Chondrocyte (in vitro differentiated cells): ENCODE measurements at places on chromosomes 5 and 9.

DNA sequence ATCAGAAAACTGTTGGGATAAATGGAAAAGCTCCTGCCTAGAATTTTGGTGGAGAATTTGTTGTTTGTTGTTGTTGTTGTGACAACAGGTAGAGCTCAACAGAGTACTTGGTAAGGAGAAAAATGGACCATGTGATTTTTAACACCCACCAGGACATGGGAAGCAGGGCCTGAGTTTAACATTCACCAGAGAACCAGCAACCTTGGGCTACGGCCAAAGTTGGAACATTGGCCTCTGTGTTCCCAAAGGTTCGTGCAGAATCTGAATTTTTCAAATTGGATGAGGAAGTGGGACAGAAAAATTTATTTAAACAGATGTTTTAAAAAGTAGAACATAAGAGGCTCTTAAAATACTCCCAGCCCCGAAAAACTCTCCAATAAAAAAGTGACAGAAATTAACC, 127.0 kb downstream of the GNA14 start:
- no peak for DNase-seq

DNA sequence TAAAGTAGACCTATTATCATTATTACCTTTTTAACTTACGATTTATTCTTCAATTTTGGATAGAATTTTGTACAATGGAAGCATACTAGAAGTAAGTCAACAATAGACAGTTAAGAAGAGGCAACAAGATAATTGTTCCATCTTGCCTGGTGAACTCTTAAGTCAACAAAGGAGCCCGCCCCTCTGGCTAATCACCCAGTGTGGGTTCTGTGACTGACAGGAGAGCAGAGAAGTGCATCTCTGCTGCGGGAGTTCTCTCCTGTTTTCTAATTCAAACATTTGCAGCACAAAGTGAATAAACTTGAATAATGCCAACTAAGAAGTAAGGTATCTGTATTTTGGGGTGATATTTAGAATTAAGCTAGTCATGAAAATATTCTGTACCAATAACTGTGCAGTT, 6.7 kb upstream of the ISL1 start:
- no peak for DNase-seq

- DNase-seq = no peak
These were observed 6.8 kb upstream of the SUSD3 start for GRCh38 chr9:93051680-93052089.

- no peak for DNase-seq
These were observed 135.4 kb downstream of the GDNF start for GRCh38 chr5:37704406-37704805.

DNA sequence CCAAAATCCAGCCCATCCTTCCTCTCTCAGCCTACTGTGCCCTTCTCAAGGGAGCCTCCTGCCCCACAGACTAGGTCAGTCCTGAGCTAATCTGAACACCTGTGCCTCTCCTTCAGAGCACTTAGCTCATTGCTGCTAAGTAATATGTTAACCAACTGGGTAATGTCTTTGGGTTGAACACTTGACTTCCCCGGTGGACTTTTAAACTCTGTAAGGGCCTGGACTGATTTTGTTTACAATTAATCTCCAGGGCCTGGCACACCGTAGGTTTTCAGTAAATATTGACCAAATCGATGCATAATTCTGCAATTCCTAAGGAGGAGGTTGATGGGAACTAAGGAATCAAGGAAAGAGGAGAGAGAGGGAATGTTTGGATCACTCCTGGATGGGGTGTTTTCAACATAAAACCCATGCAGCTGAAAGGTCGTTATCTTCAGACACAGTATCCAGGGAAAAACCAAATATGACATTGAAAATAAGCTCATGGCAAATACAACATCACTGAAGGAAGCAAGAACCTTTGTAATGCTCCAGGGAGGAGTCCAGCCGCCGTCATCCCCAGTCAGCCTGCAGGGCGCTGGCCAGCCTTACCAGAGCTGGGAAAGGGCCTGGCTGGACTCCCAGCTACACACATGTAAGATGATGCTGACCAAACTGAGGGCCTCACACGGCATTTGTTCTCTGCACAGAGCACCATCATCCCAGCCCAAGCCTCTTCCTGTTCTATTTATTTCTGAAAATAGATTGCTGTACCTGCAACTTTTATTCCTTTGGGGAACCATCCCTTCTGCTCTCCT, 166.3 kb downstream of the C5orf15 start:
- no peak for DNase-seq

GRCh38 chr5:74679966-74680365, 5.1 kb upstream of the HEXB start:
- no peak for DNase-seq

GRCh38 chr9:106110483-106110882, 416.1 kb downstream of the TMEM38B start:
- DNase-seq = no peak

- DNase-seq = no peak
These were observed 258.1 kb upstream of the NFIL3 start for GRCh38 chr9:91681461-91682305.

DNA sequence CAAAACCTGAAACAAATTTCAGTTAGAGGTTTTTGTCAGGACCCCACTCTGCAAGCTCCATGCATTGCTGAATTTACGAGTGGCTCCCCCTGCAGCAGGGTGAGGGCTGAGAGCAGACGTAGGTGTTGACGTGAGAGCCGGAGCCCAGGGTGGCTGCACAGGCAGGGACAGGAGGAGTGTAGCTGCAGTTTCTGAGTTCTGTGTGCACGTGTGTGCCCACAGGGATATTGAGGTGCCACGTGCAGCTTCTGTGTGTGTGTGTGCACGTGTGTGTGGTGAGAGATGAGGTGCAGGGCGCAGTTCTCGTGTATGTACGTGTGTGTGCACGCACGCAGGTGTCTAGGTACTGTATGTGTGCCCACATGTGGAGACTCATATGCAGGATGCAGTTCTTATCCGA, 14.6 kb downstream of the PLEKHG4B start:
- no peak for DNase-seq

GRCh38 chr9:21322911-21323461, 12.2 kb downstream of the KLHL9 start:
- DNase-seq = no peak

GRCh38 chr5:67648201-67648671, 451.6 kb upstream of the CD180 start:
- DNase-seq = peak; percentile 77

DNA sequence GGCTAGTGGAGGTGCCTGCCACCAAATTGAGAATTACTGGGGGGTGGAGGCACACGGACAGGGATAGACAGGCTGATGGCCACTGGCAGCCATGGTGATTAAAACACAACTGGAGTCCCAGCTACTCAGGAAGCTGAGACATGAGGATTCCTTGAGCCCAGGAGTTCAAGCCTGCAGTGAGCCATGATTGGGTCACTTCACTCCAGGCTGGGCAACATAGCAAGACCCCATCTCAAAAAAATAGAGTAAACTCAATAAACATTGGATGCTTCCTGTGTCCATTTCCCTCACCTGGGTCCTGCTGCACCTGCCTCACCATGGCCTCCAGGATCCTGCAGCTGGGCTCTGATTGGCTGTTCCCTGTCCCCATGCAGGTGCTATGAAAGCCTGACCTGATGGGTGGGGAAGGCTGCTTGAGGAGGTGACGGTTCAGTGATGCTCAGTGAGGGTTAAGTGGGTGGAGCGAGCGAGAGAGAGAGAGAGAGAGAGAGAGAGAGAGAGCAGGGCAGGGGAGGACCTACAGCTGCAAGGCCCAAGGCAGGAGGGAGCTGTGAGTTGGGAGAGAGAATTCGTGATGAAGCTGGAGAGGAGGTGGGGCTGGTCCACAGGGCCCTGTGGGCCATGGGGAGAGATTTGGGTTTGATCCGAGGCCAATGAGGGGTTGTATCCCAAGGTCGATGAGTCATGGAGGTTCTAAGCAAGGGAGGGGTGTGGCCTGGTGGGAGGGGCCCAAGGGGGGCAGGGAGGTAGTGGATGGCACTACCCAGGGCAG, 36.7 kb upstream of the FUBP3 start:
- no peak for DNase-seq

DNA sequence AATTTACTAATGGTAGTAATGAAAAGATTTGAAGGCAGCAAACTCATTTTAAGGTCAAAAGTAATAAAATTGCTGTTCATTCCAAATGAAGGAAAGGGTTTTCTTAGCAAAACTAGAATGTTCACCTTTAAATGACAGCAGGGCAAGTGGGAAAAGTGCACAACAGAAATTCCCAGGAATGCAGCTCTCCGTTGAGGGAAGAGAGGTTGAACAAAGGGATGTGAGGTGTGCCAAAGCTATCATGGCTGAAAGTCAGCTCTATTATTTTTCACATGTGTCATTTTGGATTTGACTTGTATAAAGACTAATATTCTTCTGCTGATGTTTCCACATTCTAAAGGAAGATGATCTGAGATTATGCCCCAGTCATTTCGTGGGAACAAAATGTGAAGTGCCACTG, 51.6 kb downstream of the TEK start:
- no peak for DNase-seq

DNA sequence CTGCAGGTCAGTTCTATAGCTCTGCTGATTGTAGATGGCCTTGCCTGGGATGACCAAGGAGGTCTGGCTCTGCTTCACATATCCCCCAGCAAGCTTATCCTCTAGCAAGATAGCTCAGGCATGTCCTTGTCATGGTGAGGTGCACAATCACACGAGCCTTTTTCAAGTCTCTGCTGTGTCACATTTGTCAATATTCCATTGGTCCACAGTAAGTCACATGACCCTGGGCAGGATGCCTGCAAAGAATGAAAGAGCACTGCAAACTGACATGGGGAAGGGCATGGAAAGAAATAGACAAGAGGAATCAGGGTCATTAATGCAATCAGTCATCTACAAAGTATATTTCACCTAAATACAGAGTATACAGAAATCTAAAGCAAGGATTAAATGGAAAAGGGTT, 142.0 kb downstream of the RORB start:
- no peak for DNase-seq

GRCh38 chr5:146458894-146459293, 11.8 kb downstream of the TCERG1 start:
- DNase-seq = no peak

DNA sequence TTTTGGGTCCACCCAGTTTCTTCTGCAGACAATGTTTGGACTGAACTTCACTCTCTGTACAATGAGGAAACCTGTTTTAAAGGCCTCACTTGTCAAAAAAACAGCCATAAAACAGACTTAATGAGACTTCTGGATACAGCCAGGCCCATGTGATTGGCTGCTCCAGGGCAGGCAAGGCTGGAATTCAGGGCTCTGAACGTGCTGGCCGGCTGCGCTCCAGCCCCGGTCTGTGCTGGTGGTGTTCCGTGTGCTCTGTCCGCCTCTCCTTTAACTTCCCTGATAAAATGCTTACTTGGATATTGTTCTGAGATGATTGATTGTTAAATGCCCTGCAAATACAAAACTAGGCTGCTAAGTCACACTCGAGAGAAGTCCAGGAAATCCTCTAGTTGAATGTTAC, 131.2 kb upstream of the KLF4 start:
- DNase-seq = no peak

DNA sequence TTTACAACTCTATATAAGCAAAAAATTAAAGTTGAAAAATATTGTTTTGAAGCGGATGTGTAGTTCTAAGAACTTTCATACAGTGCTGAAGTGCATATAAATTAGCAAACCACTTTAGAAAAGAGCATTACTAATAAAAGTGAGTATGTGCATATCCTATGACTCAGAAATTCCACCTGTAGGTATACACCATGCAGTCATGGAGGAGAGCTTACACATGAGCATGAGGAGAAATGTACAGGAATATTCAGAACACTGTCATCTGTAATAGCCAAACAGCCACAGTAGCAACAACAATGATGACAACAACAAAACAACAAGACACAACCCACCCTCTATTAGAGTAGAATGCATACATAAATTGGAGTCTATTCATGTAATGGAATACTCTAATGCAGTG, 138.2 kb upstream of the ARRDC3 start:
- DNase-seq = no peak
